ENCODE measurements at places on chromosomes 16 and 17.

GRCh38 chr17:15007147-15007553, 258.0 kb downstream of the PMP22 start:
- DNase-seq = no peak

DNA sequence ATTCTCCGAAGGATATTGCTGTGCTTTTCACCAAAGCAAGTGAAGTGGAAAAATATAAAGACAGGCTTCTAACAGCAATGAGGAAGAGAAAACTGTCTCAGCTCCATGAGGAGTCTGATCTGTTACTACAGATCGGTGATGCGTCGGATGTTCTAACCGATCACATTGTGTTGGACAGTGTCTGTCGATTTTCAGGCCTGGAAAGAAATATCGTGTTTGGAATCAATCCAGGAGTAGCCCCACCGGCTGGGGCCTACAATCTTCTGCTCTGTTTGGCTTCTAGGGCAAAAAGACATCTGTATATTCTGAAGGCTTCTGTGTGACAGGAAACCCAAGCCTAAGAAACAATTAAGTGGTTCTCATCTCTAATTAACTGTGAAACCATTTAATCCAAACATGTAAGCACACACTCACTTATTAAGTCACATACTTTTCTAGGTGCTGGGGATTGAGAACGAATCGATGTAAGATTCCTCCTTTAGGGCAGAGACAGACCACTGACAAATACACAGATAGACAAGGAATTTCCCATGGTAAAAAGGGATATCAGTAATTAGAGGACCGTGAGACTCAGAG, 22.8 kb downstream of the SLFN5 start:
- DNase-seq = no peak

GRCh38 chr16:12468552-12468951, 335.1 kb downstream of the CPPED1 start:
- no peak for DNase-seq

- no peak for DNase-seq
Measured at GRCh38 chr16:21169249-21169981, 10.9 kb downstream of the LDAF1 start.

DNA sequence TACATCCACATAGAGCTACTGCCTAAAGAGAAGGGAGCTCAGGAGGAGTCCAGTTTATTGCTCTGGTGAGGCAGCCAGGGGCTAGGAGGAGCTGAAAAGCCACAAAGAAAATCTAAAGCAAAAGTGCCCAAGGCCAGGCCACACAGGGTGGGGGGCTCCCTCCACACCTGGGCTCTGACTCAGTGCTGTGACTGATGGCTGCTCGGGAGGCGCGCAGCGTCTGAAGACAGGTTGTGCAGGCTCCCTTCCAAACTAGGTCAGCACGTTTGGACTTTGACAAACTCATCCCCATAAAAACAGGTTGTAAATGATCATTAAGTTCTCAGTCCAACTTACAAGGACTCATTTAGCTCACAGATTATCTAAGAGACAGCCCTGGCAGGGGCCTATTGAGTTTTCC, 22.2 kb upstream of the LCMT1 start:
- DNase-seq = no peak

GRCh38 chr16:263182-263774, 12.5 kb downstream of the RGS11 start:
- no peak for DNase-seq

DNA sequence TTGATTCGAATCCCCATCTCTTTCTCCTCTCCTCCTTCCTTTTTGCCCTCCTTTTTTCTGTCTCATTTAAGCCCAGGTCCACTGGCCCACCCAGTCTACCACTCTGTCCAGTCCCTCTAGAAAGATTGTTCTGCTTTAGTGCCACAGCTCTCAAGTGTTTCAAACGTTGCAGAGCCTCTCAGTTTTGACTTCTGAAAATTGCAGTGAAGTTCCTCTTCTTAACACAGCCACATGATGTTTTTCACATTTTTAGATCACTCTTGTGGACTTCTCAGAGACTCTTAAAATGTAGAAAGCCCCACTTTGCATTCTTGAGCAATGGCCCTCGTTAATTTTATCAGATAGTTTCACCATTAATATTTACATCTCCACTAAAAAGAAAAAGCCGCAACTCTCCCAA, 253.1 kb downstream of the HAPSTR1 start:
- DNase-seq = no peak

GRCh38 chr16:53055541-53056391, 975 bp downstream of the CHD9 start:
- DNase-seq = no peak

- DNase-seq = no peak
Measured at GRCh38 chr17:43952724-43953666, 745 bp downstream of the PYY start.

DNA sequence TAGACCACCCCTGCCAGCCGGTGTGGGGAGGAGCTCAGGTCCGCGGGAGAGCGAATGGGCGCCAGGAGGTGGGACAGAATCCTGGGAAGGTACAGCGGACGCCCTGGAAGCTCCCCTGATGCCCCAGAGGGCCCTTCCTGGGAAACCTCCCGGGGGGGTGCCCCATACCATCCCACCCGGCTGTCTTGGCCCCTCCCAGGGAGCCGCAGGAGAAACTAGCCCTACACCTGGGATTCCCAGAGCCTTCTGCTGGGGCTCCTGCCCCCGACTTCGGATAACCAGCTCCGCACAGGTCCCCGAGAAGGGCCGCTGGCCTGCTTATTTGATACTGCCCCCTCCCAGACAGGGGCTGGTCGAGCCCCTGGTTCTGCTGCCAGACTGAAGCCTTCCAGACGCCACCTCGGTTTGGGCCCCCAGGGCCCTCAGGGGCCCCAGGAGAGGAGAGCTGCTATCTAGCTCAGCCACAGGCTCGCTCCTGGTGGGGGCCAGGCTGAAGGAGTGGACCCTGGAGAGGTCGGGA, 3.0 kb upstream of the CBX4 start:
- DNase-seq = no peak

- DNase-seq = no peak
Measured at GRCh38 chr17:48483471-48484131, 47.2 kb downstream of the HOXB1 start.

GRCh38 chr16:15993946-15994665, 44.7 kb downstream of the ABCC1 start:
- no peak for DNase-seq

DNA sequence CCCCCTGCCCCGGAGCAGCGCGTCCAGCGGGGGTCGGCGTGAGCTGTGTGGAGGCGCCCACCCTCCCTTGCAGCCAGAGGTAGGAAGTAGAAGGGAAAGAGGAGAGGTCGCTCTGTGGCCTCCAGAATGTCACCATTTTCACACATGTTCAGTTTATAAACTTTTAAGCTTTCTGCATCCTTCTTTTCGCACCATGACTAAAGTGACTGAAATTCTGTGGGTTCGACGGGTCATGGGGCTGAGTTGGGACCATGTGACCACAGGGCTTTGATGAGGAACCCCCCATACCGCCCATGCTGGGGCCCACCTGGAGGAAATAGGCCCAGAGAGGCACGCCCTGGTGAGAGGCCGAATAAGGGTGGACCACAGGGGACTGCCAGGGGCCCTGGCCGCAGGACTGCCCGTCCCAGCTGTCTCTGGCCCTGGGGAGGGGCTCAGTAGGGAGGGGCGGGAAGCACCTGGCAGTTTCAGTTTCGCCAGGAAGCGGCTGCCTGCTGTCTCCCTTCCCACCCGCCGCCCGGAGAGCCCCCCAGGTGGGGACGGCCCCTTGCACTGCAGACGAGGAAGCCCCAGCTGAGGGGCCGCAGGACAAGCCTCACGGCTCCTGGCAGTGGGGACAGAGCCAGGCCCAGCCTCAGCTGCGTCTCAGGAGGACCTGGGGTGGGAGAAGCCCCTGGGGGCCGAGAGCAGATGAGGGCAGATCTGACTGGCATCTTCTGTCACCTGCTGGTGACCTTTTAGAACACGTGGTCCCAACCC, 9.0 kb downstream of the CBFA2T3 start:
- no peak for DNase-seq

- no peak for DNase-seq
Measured at GRCh38 chr17:17126131-17127110, 79.7 kb downstream of the PLD6 start.

- no peak for DNase-seq
Measured at GRCh38 chr17:8163978-8164814, 1.4 kb upstream of the VAMP2 start.

DNA sequence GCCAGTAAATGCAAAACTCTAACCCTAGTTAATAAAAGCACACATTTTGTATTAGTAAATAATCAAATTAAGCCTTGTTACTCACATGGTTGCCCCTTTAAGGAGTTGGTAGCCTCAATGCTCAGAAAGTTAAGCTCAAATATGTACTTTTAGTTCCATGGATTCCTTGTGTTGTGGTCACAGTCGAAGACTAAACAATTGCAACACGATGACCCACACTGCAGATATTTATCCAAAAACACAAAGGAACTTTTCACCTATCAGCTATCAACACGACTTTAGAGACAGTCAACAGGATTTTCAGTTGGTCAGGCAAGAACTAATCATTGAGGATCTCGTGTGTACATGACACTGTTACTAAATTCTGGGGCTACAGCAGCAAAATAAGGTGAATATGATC, 47.4 kb upstream of the NUDT7 start:
- DNase-seq = no peak

- no peak for DNase-seq
Measured at GRCh38 chr17:79162012-79162963, 87.7 kb downstream of the ENGASE start.

GRCh38 chr16:2843526-2843925, 13.4 kb downstream of the ZG16B start:
- no peak for DNase-seq

- DNase-seq = no peak
Measured at GRCh38 chr17:61662186-61662585, 71.2 kb upstream of the NACA2 start.

- no peak for DNase-seq
Measured at GRCh38 chr16:15055141-15056053, 477 bp downstream of the NTAN1 start.

DNA sequence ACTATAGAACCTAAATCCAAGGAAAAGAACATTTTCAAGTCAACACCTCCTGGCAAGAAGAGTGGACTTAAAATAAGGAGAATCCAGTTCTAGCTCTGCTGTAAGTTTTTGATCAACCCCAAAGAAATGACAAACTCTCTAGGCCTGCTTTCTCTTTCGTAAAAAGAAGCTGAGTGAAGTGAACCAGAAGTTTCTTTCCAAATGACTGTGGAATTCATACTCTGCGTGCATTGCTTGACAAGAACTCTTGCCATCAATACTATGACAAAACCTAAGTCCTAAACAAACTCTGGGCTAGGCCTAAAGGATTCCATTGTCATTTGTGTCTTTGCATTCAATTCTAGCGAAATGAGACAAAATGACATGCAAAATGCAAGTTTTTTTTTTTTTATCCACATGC, 187.5 kb upstream of the SOX9 start:
- no peak for DNase-seq

DNA sequence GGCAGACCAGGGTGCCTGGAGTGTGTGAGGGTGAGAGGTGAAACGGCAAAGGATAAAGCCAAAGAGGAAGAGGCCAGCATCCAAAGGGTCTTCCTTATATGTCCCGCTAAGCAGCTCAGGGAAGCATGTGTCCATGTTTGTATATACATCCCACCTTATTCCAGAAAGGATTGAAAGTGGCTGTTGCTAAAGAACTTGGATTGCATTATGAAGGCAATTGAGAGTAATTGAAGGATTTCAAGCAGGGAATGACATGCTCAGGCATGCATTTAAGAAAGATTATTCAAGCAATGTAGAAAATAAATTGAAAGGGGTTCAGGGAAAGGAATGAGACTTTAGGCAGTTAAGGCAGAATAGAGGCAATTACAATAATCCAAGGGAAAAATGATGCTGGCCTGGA, 237.6 kb upstream of the SOX9 start:
- DNase-seq = no peak

- no peak for DNase-seq
Measured at GRCh38 chr17:71460943-71461342, 659.9 kb upstream of the SOX9 start.

DNA sequence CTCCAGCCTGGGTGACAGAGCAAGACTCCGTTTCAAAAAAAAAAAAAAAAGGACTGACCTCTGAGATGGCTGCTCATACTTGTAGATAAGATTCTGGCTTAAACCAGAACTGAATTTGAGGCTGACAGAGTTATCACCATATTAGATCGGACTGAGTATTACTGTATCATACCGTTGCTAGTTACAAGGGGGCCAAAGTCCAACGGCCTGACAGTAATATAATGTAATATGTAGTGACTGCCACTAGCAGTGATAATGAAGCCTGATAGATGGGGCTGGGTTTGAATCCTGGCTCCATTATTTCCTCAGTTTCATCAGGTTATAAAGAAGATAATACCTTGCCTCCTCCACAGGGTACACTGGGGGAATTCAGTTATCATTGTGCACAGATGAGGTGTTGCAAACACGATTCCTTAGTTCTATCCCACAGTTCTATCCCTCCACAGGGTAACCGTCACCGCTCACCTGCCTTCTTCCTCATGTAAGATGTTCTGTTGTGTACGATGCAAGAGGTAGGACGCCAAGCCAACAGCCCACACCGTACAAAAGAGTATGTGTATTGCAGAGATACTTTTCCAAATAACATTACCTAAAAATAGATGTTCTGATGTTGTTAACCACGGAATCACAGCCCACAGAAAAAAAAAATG, 5.2 kb downstream of the TMEM220 start:
- no peak for DNase-seq

DNA sequence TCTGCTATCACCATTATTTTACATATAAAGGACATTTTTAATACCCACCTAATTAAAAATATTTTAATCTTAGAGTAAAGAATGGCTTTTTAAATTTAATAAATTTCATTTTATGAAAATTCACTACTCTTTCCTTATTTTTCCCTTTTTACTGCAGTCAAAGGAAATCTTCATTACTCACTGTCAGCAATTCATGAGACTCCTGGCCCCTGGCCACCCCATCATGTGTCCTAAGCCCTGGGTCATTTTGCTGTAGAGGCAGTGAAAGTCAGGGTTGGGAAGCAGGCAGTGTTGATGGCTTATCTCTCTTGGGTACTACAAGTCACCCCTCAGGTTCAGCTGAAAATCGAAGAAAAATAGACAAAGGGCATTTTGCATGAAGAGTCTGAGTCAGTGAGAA, 468.6 kb upstream of the CCL2 start:
- DNase-seq = no peak

GRCh38 chr17:13562271-13562800, 39.4 kb downstream of the HS3ST3A1 start:
- DNase-seq = no peak

DNA sequence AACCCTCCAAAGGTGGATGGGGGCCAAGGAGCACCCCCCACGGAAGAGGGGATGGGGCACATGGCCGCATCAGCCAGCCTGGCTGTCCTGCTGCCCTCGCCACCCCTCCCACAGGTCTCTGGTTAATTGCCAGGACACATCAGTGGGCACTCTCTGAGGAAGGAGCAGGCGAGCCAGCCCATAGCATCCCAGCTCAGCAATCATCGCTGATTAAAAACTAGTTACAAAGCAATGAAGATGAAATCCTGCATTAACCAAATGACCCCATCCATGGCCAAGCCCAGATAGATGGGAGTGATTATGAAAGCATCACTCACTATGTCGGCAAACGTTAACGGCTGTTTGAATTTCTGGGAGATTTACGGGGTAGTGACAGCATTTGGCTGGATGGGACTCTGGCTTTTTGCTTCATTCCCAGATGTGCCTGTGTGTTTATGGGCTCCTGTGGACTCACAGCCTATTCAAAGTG, 45.3 kb downstream of the CCDC182 start:
- DNase-seq = no peak

- DNase-seq = no peak
Measured at GRCh38 chr16:54928411-54929089, 2.1 kb upstream of the IRX5 start.

GRCh38 chr17:68782789-68783188, 172.4 kb downstream of the ABCA8 start:
- no peak for DNase-seq

- no peak for DNase-seq
Measured at GRCh38 chr17:38585056-38585917, 20.5 kb downstream of the SRCIN1 start.

Data from stimulated activated CD4-positive, alpha-beta T cell treated with anti-CD3 and anti-CD28 coated beads, Interleukin-2, amount 100 ng/mL, for 4 hours (primary cell).